DMS 273 treated with DMSO at 0.1 percent for 48 hours (cell line): ENCODE measurements at places on chromosomes 6 and 20.

DNA sequence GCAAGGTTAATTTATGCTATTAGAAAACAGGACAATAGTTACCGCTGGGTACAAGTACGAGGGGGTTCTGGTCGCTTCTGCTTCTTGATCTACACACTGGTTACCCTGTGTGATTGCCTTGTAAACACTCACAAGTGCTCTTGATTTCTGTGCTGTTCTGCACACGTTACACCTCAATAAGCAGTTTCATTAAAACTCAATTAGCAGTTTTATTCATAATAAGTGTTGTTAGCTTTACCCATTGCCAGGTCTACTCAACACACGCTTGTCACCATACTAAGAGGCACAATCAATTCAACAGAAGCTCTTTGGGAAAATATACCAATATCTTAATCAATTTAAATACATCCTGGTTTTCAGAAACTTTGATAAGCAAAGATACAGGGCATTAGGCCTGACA lies 20.4 kb downstream of the BMP7 start:
- no peak for DNase-seq

DNA sequence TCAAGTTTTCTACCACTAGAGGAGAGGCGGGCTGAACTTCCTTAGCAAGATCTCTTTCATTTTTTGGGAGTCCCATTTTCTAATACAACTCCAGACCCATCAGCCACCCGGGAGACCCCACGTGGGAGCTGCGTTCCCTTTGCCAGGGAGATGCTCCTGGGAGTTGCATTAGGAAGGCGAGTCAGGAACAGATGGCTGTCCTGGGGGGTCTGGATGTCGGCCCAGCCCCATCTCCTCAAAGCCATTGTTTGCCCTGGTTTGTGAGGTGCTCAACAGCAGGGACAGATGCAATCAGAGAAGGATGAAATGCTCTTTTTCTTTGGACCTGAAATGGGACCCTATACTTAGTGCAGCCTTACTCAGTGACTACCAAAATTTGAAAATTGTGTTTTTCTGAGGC lies 39.4 kb downstream of the CARMIL1 start:
- peak; percentile 86 for DNase-seq

DNA sequence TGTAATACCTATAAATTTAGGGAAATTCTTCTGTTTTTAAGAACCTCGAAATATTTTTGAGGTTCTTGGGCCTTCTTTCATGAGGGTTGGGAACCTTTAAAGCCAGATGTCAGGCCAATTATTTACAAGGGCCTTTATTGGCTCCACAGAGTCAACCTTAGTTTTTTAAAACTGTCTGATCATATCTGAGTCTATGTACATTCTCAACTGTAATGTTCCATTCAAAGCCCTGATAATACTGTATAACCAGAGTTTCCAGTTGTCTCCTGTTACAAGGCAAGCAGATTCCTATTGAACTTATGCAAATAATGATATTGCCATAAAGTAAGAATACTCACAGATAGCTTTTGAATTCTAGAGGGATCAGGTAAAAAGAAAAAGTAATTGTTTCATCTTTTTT lies 545.5 kb downstream of the EPM2A start:
- DNase-seq, result no peak

DNA sequence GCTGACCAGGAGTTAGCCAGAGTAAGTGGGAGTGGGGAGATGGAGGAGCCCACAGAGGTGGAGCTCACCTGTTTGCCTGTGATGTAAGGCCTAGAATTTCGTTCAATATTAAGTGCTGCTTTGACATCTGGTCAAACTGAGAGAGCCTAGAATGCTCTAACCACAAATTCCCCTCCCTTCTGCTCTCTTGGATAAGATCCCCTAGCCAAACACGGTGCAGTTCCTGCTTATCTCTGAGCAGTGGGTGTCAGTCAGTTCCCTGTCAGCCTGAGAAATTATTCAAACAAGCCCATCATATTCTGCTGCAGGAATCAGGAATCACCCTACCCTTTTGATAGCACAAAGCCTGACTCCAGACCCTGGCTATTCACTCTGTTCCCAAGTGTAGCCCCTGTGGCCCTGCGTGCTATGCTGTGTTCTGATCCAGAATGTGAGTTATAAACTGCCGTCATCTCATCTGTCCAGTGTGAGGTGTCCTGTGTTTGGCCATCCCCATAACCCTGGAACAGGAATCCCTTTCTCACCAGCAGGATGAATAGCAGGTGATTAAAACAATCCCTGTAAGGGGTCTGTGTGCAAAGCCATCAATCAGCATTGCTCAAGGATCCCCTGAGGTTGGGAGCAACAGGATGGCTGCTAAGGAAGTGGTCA lies 31.8 kb upstream of the ZNF133 start:
- no peak for DNase-seq

DNA sequence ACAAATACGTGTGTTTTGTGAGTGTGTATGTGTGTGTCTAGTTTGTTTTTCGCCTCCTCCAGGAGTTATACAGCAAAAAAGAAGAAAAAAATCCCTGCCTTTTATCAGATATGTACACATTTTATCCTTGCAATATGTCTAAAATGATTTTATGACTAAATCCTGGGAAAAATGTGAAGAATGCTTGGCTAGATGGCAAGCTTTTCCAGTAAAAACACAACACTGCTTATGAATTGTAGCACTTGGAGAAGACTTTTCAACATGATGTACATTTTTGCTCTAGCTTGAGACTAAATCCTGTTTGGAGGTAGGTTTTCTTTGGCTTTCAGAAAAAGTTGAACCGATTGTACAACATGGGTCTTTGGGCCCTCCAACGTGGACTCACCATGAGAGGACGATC lies 160.2 kb downstream of the GMPR start:
- DNase-seq, result no peak

- DNase-seq, result no peak
Measured at GRCh38 chr6:13953061-13953705, 28.4 kb downstream of the RNF182 start.

DNA sequence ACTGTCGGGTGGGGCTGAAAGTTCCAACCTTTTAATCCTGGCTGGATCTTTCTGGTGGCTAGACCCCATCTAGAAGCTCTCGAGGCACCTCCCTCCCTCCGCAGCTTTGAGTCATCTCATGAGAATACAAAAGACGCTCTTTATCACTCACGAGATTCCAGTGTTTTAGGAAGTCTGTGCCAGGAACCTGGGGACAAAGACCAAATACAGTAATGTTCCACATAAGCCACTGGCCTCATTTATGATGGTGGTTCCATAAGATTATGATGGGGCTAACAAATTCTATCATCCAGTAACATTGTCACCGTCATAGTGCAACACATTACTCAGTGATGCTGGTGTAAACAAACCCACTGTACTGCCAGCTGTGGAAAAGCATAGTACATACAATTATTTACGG lies 48.7 kb downstream of the NCOA7 start:
- no peak for DNase-seq

DNA sequence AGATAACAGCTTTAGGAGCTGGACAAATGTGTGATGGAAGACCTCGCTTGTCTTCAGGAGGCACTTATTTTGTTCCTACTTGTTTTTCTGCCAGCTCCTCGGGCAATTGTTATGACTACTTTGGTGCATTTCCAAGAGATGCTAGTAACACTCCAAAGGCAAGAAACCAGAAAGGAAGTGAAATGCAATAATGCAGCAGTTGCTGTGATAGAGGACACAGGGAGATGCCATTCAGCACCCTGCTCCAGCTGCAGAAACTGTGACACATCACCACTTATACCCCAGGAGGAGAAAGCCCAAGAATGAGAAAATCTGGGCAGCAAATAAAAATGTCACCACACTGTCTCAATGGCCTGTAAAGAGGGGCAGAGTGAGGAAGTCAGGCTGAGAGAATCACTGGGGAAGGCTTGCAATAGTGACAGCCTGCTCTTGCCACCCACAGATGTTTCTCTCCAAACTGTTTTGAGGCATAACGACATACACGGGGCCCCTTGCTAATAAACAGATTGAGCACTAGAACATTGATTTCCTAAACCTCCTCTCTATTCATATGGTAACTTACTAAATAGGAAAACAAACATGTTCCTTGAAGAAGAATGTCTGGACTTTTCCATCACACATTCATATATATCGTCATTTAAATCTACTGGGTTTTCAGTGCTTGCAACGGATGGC lies 231.0 kb upstream of the PRND start:
- DNase-seq, result no peak

- no peak for DNase-seq
Measured at GRCh38 chr6:19434065-19434464, 403.1 kb upstream of the ID4 start.

- DNase-seq, result no peak
Measured at GRCh38 chr6:105215506-105215905, 35.7 kb upstream of the POPDC3 start.

DNA sequence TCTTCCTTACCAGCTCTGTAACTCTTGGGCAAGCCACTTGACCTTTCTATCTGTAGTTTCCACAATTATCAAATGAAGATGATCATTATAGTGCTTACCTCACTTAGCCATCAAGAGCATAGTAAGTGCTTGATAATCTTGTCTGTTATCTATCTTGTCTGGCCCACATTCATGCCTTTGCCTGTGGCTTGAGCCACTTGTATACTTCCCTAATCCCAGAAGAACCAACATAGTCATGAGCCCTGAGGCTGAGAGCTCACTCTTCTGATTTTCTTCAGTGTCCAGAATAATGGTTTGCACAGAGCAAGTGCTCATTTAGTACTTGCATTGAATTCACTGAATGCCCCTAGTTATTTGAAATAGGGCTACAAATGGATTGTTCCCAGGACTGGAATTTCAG lies 108.2 kb downstream of the SASH1 start:
- DNase-seq, result no peak

GRCh38 chr6:159720708-159721107 lies 6.6 kb upstream of the WTAP start:
- DNase-seq, result no peak

DNA sequence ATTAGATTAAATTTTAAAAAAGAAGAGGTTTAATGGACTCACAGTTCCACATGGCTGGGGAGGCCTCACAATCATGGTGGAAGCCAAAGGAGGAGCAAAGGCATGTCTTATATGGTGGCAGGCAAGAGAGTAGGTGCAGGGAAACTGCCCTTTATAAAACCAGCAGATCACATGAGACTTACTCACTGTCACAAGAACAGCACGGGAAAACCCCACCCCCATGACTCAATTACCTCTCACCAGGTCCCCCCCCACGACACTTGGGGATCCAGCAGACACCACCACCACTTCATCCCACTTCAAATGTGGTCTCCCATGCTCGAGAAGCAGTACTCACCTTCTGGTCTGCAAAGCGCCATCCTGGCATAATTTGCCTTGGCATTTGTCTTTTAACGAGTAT lies 24.6 kb downstream of the MTFR2 start:
- no peak for DNase-seq

- no peak for DNase-seq
Measured at GRCh38 chr6:126302191-126302590, 37.7 kb upstream of the CENPW start.

GRCh38 chr6:52496631-52497030 lies 76.5 kb downstream of the EFHC1 start:
- no peak for DNase-seq

DNA sequence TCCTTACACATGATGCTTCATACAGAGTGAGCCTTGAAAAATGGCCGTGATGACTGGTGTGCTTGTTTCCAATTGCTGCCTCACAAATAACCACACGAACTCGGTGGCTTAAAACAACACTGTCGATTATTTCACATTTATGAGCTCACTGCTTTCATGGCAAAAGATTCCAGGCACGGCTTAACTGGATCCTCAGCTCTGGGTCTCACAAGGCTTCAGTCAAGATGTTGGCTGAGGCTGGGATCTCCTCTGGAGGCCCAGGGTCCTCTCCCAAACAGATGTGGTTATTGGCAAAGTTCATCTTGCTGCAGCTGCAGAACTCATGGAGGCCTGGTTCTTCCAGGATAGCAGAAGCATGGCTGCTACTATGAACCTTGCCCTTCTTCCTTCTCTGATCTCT lies 144.6 kb downstream of the TFAP2C start:
- DNase-seq, result no peak

- no peak for DNase-seq
Measured at GRCh38 chr6:149169761-149170511, 147.6 kb upstream of the TAB2 start.

- DNase-seq, result no peak
Measured at GRCh38 chr20:6114696-6115095, 8.1 kb downstream of the FERMT1 start.

DNA sequence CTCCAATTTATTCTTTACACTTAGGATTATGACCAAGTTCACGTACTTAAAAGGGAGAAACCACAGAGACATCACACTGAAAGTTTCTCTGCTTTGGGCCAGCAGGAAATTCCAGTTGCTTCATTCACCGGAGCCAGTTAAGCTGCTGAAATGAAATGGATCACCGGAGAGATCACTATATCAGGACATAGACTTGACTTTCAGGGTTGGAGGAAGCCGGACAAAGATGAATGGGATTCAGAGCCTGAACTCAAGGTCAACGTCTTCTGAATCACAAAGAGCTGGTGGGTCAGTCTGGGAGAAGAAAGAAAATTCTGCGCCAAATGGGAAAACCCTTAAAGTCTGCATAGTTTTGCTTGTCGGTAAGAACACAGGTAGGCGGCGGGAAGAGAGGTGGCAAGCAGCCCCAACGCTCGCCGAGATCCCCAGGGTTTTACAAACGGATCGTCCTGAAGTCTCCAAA lies 81.9 kb upstream of the CCDC28A start:
- no peak for DNase-seq

- no peak for DNase-seq
Measured at GRCh38 chr6:20412682-20413073, 11.0 kb downstream of the E2F3 start.

DNA sequence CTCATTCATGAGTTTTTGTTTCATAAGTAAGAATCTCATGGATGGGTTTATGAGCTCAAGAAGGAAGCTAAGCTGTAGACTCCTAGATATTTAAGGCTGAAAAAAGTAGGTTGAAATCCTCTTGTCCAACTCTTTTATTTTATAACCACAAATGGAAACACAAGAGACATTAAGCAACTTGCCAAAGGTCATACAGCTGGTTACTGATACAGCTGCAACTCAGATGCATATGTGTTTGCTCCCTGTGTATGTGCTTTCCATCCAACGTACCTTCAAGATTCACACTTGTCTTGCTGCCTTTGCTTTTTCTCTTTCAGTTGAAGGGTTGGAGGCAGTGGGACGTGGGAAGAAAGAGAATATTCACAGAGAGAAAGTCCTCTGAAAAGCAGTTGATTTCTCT lies 153.5 kb upstream of the STMND1 start:
- no peak for DNase-seq

- no peak for DNase-seq
Measured at GRCh38 chr6:92122746-92123145, 1296.6 kb downstream of the EPHA7 start.

- no peak for DNase-seq
Measured at GRCh38 chr20:38725148-38725901, 1.0 kb downstream of the SLC32A1 start.

DNA sequence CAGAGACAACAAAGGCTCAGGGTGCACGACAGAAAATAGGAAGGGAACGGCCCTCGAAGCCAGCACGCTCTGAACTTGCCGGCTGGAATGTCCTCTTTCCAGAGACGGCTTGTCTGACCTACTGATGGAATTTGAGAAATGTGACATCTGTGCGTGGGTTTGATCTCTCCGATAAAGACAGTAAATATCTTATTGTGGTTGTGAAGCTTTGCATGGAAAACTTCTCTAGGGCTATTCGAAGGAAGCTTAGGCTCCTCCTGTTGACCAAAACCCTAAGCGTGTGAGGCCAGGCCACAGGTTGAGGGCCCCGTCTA lies 247.3 kb downstream of the ZNF217 start:
- no peak for DNase-seq

- DNase-seq, result no peak
Measured at GRCh38 chr6:3943331-3943765, 94.2 kb downstream of the FAM50B start.
